DMS79 treated with DMSO at 0.1 percent for 48 hours (cell line): ENCODE measurements at places on chromosomes 11 and 22.

DNA sequence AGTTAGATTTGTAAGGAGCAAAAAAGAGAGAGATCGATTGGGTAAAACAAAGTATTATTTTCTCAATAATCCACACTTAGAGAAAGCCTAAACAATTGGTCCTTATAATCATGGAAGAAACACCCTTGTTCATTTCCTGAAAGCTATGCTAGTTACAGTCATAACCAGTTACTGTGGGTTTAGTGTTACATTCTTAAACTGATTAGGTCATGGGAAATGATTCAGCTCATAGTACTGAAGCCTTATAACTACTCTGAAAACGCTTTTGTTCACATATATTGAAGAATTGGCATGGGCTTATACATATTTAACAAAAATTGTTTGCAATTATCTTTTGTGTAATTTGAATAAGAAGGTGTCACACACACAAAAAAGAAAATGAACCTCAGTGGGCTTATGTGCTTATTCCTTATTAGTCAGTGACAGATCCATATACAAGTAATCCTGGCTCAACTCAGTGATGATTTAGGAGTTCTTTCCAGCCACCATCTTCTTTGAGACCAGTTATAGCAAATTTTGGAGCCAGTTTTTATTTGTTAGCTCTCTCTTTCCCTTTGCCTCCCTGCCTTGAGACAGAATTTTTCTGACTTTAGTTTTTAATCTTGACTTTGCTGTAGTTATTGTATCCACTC is 198.5 kb upstream of the CTSC start:
- DNase-seq, result no peak

DNA sequence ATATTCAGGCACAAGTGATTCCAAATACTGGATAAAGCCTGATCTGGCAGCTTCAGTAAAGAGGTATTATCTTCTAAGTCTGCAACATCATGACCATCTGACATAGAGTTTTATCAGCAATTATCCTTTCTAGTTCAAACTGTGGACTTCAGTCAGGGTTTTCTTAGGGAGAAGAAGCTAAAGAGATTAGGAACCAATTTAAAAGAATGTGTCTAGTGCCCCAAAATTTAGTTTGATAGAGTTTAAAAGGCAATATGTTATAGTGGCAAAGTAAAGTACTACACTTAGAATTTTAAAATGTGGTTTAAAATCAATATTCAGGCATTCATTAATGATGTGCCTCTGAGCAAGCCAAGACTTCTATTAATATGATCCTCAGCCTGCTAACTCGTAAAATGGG is 5.4 kb downstream of the PAK1 start:
- no peak for DNase-seq

DNA sequence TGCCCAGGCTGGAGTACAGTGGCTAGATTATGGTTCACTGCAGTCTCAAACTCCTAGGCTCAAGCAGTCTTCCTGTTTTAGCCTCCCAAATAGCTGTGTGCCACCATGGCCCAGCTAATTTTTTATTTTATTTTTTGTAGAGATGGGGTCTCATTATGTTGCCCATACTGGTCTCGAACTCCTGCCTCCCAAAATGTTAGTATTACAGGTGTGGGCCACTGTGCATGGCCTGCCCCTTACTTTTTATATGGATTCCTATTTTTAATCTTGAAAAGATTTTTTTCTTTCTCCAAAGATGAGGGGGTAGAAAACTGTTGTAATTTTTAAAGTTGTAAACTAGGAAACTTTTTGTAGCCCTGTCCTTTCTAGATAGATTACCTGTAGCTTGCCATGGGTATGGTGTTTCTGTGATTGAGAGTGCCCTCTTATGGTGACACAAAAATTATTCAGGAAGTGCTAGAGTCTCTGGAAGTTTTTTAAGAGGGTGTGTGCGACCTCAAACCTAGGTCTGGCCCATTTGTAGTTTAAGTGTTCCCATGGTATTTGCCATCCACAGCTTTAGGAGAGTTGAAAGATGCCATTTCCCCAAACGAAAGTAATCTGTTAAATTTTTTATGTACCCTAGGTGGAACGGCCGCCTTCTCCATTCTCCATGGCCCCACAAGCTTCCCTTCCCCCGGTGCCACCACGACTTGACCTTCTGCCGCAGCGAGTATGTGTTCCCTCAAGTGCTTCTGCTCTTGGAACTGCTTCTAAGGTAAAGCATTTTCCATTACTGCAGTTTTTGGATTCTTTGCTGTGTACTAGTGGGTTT is 32.4 kb downstream of the MCAM start:
- DNase-seq, result peak; percentile 39

- DNase-seq, result no peak
Measured at GRCh38 chr11:27717377-27717776, 17.1 kb upstream of the BDNF start.

- DNase-seq, result peak; percentile 1
Measured at GRCh38 chr22:29481265-29482000, 1.4 kb downstream of the NEFH start.

GRCh38 chr22:35126993-35127392 is 61.0 kb downstream of the ISX start:
- DNase-seq, result no peak

DNA sequence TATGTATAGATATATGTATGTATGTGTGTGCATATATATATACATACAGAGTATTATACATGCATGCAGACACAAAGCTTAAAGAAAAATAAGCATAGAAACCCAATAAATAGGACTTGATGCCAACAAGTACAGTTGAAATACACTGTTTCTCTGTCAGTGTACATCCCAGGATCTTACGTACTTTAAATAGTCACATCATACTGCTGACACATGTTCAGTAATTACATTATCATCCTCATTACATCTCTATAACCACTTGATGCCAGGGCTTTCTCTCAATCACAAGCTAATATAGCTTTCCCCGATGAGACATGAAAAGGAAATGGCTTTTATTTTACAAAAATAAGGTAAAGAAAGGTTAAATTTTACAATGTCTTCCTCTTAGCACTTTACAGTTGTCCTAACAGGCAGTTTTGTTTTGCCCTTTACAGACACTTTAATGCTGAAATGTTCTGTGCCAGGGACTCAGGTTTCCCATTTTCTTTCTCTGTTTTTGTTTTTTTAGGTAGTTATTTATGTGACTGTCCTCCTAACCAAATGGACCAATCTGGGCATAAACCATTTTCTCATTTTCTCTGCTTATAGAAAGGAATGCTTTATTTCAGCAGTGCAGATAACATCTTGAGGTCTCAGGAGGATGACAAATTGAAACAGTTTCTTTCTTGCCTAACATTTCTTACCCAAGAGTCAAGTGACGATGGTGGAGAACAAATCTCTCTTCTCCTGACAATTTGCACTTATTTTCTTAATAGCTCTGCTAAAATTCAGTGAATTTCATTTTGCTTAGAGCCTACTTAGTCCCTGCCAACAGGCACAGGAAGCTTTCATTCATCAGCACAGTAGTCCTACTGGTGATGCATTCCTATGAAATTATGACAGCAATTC is 350.2 kb downstream of the TTC28 start:
- no peak for DNase-seq

DNA sequence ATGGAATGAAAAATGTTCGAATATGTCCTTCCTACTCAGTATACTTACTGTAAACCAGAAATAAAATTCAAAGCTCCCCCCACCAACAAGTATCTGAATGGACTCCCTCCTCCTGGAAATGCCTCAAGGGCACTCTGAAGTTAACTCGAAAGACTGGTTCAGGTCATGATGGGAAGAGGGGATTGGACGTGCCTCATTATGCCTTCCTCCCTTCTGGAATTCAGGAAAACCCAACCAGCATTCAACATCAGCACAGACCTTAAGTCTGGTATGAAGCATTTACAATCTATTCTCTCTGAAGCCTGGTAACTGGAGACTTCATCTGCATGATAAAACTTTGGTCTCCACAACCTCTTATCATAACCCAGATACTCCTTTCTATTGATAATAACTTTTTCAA is 428.3 kb upstream of the RAG2 start:
- no peak for DNase-seq

- no peak for DNase-seq
Measured at GRCh38 chr11:97888641-97889040, 1132.1 kb upstream of the CNTN5 start.

- DNase-seq, result no peak
Measured at GRCh38 chr11:31022080-31022479, 347.5 kb downstream of the DCDC1 start.

DNA sequence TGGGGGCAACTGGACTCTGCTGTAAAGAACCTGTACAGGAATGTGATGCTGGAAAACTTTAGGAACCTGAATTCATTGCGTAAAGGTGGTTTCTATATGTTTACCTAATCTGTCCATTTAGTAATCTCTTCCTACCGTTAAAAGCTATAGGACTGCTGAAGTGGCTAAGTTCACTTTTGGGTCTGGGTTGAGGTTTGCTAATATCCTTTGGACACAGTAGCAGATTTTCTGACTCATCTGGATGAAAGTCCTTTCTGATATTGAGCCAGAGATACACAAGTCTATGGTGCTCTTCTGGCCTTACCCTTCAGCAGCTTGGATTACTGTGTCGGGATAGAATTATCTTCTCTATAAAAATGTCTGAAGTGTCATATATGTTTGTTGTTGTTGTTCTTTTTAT is 16.9 kb downstream of the ZNF215 start:
- no peak for DNase-seq

DNA sequence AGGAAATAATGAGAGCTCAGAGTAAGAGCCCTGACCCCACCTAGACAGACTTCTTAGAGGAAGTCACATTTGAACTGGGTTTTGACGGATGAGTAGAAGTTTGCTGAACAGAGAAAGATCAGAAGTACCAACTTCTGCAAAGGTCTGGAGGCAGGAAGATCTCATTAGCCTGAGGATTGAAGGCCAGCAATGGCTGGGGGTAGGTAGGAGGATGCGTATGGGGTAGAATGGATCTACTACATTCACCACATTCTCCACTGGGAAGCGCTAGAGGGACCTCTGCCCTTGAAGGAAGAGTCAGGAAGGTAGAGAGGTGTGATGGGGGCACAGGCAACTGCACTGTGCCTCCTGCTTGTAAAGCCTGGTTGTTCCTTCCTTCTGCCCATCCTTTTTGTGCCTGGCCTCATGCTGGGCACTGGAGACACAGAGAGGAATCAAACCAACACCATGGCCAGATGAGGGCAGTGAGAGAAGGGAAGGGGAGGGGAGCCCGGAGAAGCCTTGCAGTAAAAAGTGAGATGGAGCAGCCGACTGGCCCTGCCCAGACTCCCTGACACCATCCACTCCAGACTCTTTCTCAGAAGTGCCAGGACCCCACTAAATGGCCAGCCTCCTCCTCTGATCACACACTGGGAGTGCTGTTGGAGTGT is 4.9 kb downstream of the TPBGL start:
- DNase-seq, result peak; percentile 60

GRCh38 chr22:48053973-48054372 is 1291.5 kb downstream of the TBC1D22A start:
- no peak for DNase-seq

DNA sequence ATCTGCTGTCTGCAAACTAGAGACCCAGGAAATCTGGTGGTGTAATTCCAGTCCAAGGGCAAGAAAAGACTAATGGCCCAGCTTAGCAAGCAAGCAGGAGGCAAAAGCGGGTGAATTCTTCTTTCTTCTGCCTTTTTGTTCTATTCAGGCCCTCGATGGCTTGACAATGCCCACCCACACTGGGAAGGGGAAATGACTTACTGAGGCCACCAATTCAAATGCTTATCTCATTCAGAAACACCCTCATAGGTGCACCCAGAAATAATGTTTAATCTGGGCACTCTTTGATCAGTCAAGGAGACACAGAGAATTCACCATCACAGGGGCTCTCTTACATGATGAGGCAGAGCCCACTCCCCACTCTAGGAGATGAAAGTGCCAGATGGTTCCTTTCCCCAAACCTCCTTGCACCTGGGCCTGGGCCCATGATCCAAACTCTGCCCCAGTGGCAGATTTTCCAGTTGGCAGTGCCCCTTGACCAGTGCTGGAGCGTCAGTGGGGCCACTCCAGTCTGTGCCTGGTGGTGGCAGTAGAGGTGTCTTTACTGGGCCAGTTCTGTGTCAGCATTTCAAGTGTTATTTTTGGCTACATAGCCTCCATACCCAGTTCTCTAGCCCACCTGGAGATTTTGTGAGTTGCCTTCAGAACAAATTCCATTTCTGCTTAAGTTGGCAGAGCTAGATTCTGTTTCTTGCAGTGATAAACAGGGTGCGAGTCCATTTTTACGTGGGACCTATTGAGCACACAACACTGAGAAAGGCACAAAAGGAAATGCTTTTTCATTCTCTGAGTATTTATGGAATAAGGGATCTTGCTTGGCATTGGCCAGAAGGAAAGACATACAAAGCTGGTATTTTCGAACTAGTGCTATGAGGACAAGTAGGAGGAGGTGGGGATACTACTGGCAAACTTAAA is 7.5 kb downstream of the ELMOD1 start:
- no peak for DNase-seq

DNA sequence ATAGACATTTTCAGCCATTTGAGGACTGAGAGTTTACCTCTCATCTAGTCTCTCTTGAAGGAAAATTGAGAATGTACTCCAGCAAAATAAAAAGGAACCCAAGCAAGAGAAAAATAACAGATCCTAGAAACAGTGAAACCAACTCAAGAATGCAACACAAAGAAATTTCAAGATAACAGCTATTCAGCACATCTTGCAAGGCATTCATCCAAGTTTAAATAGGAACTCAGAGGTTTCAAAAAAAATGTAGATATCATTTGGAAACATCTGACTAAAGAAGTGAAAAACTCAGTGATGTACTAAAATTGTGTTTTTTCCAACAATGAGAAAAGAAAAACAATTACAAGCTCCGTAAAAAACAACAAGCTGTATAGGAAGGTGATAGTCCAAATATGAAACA is 76.4 kb downstream of the TMEM135 start:
- no peak for DNase-seq

DNA sequence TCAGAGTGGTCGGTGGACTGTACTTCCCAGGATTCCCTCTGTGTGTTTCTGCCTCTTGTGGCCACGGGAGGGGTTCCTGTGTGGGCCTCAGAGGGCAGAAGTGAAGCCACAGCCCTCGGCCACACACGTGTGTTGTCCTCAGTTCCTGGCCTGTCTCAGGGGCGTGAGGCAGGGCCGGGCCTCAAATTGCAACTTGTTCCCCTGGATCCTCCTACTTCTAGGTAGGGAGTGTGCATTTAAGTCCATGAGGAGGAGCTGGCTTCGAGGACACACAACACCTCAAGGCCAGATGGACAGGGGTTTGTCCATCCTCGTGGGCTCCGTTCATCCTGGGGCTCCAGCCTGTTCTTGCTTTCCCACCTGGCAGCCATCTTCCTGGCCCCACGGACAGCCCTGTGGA is 573.0 kb downstream of the TBC1D22A start:
- DNase-seq, result no peak
